ENCODE measurements at places on chromosomes 2 and 18. TPM values are rescaled to one million over a fixed set of nuclear protein-coding genes. Genes with fewer than 3 reads are reported as not detected.

GRCh38 chr2:128444121-128444771 is 125.6 kb upstream of the HS6ST1 start:
- peaks cover 21% of the 10 kb centered on the region for H3K4me1 ChIP-seq
- no peak overlapping the region for H3K27ac ChIP-seq
- H3K36me3 ChIP-seq, result no peaks in the 10 kb centered on the region
- H3K27me3 ChIP-seq, result peaks cover 3% of the 10 kb centered on the region
- DNase-seq, result no peak
- no peak overlapping the region for H3K4me3 ChIP-seq

DNA sequence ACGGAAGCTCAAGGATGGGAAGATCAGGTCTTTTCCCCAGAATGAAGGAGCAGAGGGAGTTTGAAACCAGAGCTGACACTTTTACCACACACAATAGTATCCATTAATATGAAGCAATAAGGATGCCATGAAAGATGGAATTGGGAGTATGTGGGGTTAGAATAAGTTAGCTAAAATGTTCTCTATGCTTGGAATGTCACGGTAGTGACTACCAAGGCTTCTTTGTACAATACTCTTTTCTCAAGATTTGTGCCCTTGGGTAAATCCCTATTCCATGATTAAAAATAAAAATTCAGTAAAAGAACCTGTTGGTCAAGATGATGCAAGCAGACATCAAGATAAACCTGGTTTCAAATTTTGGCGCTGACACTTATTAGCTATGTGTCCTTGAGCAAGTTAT is 75.0 kb downstream of the NRXN1 start:
- H3K27ac ChIP-seq, result no peak overlapping the region
- no peak for DNase-seq
- no peaks in the 10 kb centered on the region for H3K27me3 ChIP-seq
- no peaks in the 10 kb centered on the region for H3K4me1 ChIP-seq
- no peak overlapping the region for H3K4me3 ChIP-seq
- no peaks in the 10 kb centered on the region for H3K36me3 ChIP-seq

DNA sequence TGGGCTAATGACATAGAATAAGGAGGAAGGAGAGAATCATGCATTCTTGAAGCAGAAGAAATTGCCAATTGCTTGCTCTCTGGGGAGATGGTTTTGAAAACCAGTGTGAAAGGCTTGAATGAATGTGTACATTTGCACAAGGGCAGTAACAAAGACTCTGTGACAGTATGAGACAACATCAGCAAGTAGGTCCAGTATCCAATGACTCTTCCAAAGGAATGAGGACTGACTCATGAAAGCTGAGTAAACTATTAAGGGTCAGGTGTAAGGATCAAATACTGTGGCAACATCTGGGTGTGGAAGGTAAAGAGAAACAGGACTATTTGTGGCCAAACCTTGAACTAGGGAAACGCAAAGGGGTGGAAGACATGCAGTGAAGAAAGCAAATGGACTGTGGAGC is 886.0 kb upstream of the CHAC2 start:
- DNase-seq, result no peak
- no peak overlapping the region for H3K27ac ChIP-seq
- no peaks in the 10 kb centered on the region for H3K27me3 ChIP-seq

- H3K4me1 ChIP-seq, result peaks cover 17% of the 10 kb centered on the region
- H3K27me3 ChIP-seq, result peaks cover 3% of the 10 kb centered on the region
- no peak overlapping the region for H3K27ac ChIP-seq
Measured at GRCh38 chr2:48175656-48176055, 269.4 kb upstream of the FBXO11 start.

GRCh38 chr2:138779781-138780445 is at the start of gene NXPH2:
TSS of gene NXPH2 (minus strand) at chr2:138780390. CDS start at chr2:138780241, 149 bp downstream.
- no peak for DNase-seq
- peak within 1 kb of the TSS; percentile 40 for H3K4me3 ChIP-seq
- no peak within 1 kb of the TSS for H3K27ac ChIP-seq
- no peaks in the 10 kb centered on the region for H3K36me3 ChIP-seq

Gene MFF
- 170 TPM for total RNA-seq

- H3K27me3 ChIP-seq, result peaks cover 4% of the 10 kb centered on the region
- no peaks in the 10 kb centered on the region for H3K4me1 ChIP-seq
- H3K27ac ChIP-seq, result no peak overlapping the region
- no peak for DNase-seq
- no peak overlapping the region for H3K4me3 ChIP-seq
- H3K36me3 ChIP-seq, result no peaks in the 10 kb centered on the region
Measured at GRCh38 chr18:59562751-59563150, 134.5 kb downstream of the CCBE1 start.

- no peak overlapping the region for H3K4me3 ChIP-seq
- no peaks in the 10 kb centered on the region for H3K27me3 ChIP-seq
- no peaks in the 10 kb centered on the region for H3K36me3 ChIP-seq
- no peak for DNase-seq
- H3K27ac ChIP-seq, result no peak overlapping the region
- no peaks in the 10 kb centered on the region for H3K4me1 ChIP-seq
Measured at GRCh38 chr2:209253544-209253943, 170.3 kb upstream of the MAP2 start.

Gene WNT6
- total RNA-seq, result not detected

DNA sequence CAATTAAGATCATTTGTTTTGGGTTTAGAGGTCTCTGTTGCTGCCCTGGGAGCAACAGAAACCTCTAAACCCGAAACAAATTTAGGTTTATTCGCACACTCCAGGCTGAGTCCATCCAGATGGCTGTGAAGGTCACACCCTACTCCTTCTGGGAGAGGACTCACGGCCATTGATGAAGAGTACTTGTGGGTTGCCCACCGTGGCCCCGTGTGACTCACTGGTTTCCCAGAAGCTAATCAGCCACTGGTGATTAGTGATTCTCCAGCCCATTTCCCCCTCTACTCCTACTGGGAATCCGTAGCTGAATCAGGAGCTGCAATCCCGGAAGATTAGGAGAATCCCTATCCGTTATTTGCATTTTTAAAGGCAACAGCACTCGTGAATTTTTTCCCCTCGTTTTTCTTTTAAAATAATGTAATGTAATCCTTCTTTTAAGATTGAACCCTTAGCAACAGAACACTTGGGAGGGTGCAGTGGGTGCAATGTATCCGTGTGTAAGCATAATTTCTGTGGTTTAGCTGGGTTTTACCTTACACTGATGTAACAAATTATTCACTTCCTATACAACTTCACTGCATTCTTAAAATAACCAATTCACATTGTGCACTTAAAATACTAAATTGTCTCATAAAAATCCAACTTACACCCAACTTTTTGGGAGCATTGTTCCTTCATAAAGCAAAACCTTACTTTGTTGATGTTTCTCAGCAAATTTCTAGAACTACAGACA is 27.5 kb upstream of the EPAS1 start:
- peaks cover 20% of the 10 kb centered on the region for H3K4me1 ChIP-seq
- H3K27me3 ChIP-seq, result peaks cover 28% of the 10 kb centered on the region
- no peaks in the 10 kb centered on the region for H3K36me3 ChIP-seq
- H3K27ac ChIP-seq, result no peak overlapping the region
- no peak overlapping the region for H3K4me3 ChIP-seq

GRCh38 chr18:3248062-3248657 is 559 bp downstream of the MYL12A start:
- no peak for DNase-seq
- H3K27me3 ChIP-seq, result no peaks in the 10 kb centered on the region
- peaks cover 63% of the 10 kb centered on the region for H3K4me1 ChIP-seq
- H3K27ac ChIP-seq, result peak overlapping the region; percentile 93
- peak overlapping the region; percentile 92 for H3K4me3 ChIP-seq
- no peaks in the 10 kb centered on the region for H3K36me3 ChIP-seq

GRCh38 chr2:46537624-46538295 is 58.4 kb downstream of the TMEM247 start:
- H3K36me3 ChIP-seq, result no peaks in the 10 kb centered on the region
- H3K4me3 ChIP-seq, result no peak overlapping the region
- no peak for DNase-seq
- no peak overlapping the region for H3K27ac ChIP-seq
- H3K4me1 ChIP-seq, result peaks cover 47% of the 10 kb centered on the region
- H3K27me3 ChIP-seq, result no peaks in the 10 kb centered on the region

DNA sequence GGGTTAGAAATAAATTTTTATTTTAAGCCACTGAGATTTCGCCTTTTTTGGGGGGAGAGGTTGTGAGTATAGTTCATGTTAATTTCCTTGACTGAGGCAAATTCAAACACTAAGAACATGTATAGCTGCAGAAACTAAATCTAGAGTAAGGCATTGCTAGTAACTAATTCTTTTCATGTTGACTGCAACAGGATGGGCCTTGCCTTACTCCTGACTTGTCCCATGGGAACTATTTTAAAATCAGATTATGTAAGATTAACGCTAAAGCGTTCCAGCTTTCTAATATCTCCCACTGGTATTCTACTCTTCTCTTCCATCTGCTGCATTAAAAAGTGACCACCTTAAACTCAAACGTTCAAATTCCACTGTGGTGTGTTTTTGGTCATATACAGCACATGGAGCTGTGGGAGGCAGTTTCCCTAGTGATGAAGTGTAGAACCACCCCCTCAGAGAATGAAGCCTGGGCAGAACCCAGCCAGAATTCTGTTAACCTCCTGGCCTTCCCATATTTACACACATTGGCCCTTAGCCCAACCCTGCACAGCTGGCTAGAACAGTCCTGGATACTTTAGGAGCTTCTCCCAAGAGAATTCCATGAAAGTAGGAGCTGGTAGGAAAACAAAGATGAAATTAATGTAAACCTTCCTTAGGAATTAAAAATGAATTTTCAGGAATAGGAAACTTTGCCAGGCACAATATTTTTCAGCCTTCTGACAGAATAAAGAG is 687.8 kb downstream of the SLC4A3 start:
- no peak for DNase-seq
- H3K4me3 ChIP-seq, result no peak overlapping the region
- H3K27ac ChIP-seq, result no peak overlapping the region
- H3K4me1 ChIP-seq, result no peaks in the 10 kb centered on the region
- H3K27me3 ChIP-seq, result no peaks in the 10 kb centered on the region

Gene FTCDNL1
- total RNA-seq, result 1.4 TPM

- H3K36me3 ChIP-seq, result no peaks in the 10 kb centered on the region
- H3K4me1 ChIP-seq, result peaks cover 16% of the 10 kb centered on the region
- no peaks in the 10 kb centered on the region for H3K27me3 ChIP-seq
- no peak for DNase-seq
Measured at GRCh38 chr2:42754776-42755140, 9.2 kb downstream of the OXER1 start.

Gene CD8B
- not detected for total RNA-seq

- no peaks in the 10 kb centered on the region for H3K4me1 ChIP-seq
- H3K36me3 ChIP-seq, result no peaks in the 10 kb centered on the region
- no peaks in the 10 kb centered on the region for H3K27me3 ChIP-seq
Measured at GRCh38 chr18:60246606-60247005, 126.0 kb downstream of the MC4R start.

Gene KCNE4
- not detected for total RNA-seq

DNA sequence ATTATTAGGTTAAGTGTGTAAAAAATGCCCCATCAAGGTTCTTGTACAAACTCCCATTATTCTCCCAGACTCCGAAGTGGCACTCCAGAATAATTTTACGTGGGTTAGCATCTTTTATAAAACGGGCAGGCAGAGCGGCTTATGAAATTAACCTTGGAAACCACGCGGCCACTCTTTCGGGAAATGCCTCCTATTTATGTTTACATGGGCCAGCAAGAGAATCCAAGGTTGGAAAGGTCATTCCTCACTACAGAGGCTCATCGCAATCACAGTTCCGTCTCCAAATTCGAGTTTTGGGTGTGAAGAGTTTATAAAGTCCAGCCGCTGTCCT is 1.2 kb upstream of the IMPA2 start:
- no peak for DNase-seq
- H3K27me3 ChIP-seq, result no peaks in the 10 kb centered on the region
- H3K4me1 ChIP-seq, result peaks cover 50% of the 10 kb centered on the region
- H3K36me3 ChIP-seq, result no peaks in the 10 kb centered on the region
- H3K4me3 ChIP-seq, result peak overlapping the region; percentile 53

Gene C2orf66
- total RNA-seq, result not detected

- H3K4me1 ChIP-seq, result 0 out of 2 replicates have a peak, but pooled peaks cover 9% of the 10 kb centered on the region
- peaks cover 20% of the 10 kb centered on the region for H3K27me3 ChIP-seq
- H3K27ac ChIP-seq, result no peak overlapping the region
- no peak for DNase-seq
- no peaks in the 10 kb centered on the region for H3K36me3 ChIP-seq
Measured at GRCh38 chr2:172861098-172861497, 125.5 kb downstream of the RAPGEF4 start.

Gene PTPN2
- 50.4 TPM for total RNA-seq

Gene UCN
- total RNA-seq, result 0.36 TPM

DNA sequence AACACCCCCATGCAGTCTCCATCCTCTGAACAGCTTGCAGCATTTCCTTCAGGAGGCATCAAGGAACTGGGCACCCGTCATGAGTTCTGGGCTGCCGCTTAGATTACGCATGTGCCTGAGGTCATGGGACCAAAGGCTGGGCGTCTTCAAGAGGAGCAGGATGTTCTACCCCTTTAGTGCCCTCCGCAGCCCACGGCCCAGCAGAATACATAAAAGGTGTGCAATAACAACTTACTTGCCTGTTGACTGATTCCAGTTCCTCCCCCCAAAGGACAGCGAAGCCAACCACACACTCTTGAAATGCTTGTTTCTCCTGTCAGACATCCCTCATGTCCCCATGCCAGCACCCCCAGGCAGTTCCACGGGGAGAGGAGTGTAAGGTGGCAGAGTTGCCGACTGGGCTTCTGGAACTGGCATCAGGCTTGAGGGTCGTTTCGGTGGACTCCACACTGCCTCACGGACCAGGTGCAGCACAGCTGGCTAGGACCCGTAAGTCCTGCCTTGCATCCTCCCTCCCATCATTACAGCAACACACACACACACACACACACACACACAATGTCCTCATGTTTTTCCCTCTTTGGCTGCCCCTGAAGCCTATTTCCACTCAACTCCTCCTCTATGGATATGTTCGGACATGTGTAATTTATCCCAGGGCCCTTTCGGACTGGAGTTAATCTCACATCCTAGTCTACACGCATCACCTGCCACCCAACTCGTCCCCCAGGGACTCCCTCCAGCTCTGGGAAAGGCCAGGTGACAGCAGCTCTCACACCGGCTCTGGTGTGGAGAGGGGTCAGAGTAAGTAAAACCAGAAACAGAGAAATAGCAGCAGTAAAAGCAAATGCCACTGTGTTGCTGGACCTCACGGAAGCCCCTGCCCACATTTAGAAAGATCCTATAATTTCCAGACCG is 200.7 kb downstream of the BCL11A start:
- DNase-seq, result no peak
- no peak overlapping the region for H3K27ac ChIP-seq

Gene VIT
- not detected for total RNA-seq

DNA sequence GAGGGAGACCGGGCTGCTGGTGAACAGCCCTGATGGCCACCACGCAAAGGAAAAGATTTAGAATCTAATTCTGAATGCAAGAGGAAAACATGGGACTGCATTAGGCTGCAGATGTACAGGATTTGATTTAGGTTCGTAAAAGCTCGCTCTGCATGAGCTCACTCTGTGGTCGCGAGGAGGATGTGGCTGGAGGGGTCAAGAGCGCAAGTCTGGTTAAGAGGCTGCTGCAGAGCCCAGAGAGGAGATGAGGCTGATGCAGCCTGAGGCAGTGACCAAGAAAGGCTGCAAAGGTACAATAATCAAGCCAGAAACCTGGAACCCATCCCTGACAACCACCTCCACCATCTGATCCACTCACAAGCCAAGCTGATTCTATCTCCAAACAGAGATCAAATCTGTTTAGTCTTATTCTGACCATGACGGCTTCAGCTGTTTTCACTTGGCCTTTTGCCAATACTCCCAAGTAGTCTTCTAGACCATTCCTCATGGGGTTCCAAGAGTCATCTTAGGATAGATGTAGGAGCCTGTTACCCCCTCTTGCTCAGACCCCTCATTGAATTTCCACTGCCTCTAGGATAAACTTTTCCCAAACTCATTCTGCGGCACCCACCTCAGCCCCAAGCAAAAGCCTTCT is 58.9 kb upstream of the ARL4C start:
- peaks cover 37% of the 10 kb centered on the region for H3K4me1 ChIP-seq
- H3K27ac ChIP-seq, result no peak overlapping the region
- DNase-seq, result no peak
- H3K27me3 ChIP-seq, result no peaks in the 10 kb centered on the region
